Glomerular endothelial cell (primary cell): ENCODE measurements at places on chromosomes 4 and X. TPM values are rescaled to one million over a fixed set of nuclear protein-coding genes. Genes with fewer than 3 reads are reported as not detected.

Gene NDST3
- total RNA-seq, result 0.19 TPM in 1 of 2 replicates, not detected in the other

Gene HELT
- total RNA-seq, result not detected in 2 replicates

Gene LARP7
- total RNA-seq, result 25.6 and 31.9 TPM in 2 replicates

Gene ELOVL6
- total RNA-seq, result 8.9 and 16.5 TPM in 2 replicates

Gene PAGE1
- not detected in 2 replicates for total RNA-seq

Gene ZFP92
- total RNA-seq, result 0.58 and 1.2 TPM in 2 replicates

Gene TKTL2
- total RNA-seq, result not detected in 2 replicates

Gene LDOC1
- total RNA-seq, result 23.7 and 24.9 TPM in 2 replicates
